Hippocampal formation (tissue), 2 donors: ENCODE measurements at places on chromosomes 4 and X.

DNA sequence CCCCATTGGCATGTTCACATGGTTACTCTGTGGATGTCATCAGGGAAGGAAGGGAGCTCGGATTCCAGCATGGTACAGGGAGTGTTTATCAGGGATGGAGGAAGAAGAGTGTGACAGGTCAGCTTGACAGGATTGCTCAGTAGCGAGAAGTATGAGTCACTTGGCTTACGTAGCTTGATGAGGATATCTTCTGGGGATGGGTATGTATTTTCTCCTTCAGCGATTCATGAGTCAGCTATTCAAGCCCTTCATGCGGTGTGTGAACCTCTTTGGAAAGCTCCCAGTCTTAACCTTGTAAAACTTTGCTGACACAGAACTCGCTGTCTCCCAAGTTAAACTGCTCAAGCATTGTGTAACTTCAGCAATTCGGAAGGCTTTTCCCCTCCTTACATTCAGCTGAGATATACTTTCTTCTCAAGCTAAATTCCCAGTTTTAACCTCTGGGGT is 275.4 kb downstream of the ARHGAP10 start:
- no peak for DNase-seq

DNA sequence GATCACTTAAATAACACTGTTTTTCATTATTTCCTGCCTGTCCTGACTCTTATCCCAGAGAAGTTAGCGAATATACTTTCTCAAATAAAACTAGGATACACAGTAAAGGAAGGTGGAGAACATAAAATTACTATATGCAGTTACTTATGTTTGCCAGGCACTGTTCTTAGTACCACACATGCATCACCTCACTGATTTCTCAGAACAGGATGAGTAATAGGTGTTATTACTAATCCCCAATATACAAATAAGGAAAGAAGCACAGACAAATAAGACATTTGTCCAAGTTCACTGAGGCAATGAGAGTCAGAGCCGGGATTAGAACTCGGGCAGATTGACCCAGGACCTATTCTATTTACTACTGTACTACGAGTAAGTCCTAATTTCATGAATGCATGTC is 91.7 kb downstream of the CORIN start:
- no peak for DNase-seq

GRCh38 chrX:27680726-27681125 is 90.6 kb downstream of the DCAF8L2 start:
- no peak for DNase-seq

DNA sequence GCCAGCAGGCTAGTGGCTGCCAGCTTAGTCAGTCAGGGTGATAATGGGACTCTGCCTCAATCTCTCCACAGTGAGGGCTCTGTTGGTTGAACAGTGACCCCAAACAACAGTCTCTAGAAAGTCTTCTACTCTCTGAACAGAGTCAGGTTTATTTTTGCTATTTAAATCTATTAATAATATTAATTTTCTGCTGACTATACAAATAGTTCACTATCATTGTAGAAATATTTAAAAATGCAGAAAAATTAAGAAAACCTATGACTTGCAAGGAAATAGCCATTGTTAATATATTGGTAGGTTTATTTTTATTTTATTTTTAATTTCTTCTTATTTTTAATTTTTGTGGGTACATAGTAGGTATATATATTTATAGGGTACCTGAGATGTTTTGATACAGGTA is 67.9 kb upstream of the AADAT start:
- DNase-seq: no peak

- no peak for DNase-seq
Measured at GRCh38 chr4:7034262-7035081, 8.7 kb upstream of the TADA2B start.

DNA sequence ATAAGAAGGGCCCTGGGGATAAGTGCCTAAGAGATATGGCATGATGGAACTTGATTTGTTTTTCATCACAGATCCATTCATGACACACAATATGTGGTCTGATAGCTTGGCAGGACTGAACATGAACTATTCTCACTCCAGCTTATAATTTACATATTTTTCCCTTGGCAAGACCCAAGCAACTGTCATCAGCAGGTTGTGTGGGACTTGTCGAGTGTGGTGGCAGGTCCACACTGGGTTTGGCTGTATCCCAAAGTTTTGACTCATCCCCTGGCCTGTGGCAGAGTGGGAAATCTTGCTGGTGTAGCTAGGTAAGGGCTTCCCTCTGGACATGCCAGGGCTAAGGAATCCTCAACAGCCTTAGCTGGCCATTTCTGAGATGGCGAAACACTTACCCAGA is 81.0 kb upstream of the STIM2 start:
- DNase-seq: no peak

DNA sequence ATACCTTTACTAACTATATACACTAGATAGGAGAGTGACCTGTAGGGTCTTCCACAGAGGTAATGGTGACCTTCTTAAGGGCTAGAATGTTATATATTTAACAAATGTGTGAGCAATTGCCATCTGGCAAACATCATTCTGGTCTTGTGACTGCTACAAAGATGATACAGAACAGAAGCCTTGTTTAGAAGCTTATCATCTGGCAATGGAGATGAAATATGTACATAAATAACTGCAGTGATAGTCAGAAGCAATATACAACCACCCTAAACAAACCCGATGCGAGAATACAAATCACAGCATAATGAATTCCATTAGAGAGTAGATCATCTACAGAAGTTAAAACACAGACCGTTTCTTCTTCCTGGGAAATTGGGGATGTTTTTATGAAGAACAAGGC is 952.7 kb upstream of the SLIT2 start:
- DNase-seq: no peak

- DNase-seq: no peak
Measured at GRCh38 chr4:110483516-110483915, 7.6 kb downstream of the ENPEP start.

DNA sequence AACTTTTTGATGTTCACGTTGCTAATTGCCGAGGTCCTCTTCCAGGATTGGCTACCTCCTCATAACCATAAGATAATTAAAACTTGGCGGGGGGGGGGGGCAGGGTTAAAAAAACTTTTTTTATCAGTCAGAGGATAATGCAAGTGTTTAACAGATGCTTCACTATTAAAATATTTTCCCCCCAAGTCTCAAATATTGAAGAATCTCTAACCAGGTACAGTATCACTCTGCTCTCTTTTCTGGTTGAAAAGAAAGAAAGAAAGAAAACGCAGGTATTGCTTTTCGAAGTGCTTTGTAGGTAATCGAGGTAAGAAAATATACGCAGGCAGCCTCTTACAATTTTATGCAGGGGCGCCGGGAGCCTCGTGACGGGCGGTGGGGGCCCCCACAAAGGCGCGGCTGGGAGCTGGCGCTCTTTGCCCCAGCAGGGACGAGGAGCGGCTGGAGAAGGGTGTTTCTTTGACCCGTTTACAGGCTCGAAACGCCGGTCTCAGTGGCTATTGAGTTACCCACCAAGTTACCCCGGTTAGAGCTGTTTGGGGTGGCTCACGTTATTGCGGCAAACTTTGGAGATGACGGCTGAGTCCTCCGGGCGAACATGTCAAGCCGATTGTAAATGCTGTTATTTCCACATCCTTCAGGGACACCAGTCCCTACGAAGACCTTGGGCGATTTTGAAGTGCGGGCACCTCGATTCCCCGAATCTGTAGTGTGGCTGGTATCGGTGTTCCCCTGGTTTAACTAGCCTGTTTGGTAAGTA is 477 bp upstream of the HAND2 start:
- no peak for DNase-seq

- DNase-seq: no peak
Measured at GRCh38 chrX:69029771-69030170, 135.5 kb downstream of the PJA1 start.

DNA sequence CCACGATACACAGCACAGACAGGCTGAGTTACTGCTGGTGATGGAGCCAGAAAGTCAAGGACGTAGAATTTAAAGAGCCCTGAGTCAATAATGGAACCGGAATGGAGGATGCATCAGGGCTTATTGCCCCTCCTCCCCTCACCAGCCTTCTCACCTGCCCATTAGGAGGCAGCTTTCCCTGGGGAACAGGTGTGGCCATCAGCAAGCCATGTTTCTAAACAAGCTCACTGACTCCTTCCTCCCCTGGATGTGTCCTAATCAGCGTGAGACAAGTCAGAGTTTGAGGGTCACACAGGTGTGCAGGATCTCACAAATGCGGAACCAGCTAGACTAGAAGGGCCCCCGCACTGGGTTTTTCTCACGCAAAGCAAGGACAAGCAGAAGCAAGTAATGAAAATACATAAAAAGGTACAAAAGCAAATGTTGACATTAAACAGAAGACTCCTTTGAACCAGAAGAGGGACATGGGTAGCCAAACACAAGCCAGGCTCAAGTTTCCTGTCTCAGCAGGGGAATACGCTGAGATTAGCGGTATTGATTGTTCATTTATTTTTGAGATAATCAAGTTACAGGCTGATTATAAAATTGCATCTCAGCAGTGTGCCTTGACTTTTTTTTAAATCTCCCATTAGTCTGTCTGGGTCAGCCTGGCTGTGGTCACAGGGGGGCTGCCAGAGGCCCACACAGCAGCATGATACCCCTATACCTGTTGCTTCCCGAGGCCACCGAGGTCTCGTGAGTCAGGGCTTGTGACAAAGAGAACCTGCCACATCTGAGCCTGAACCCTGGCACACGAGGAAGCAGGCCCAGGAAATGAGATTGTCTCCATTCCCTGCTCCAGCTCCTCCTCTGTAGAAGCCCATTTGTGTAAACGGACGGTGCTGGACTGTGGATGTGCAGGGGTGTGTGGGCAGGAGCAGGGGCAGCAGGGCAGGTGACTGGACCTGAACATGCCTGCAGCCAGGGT is 37.4 kb downstream of the CCKAR start:
- DNase-seq: no peak

DNA sequence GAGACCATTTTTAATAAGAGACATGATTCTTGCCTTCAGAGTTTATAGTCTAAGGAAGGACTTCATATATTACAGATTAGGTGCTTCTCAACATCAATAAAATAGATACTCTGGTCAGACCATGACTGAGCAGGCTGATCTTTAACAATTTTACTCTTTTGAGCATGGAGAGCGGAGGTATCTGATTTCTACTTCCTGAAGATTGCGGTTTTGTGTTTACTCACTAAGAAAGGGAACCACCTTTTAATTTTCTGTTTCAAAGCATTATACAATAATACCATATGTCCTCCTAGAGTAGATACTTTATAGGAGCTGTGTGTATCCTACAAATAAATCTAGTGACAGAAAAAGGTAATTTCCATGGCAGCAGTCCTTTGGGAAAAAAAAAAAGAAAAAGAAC is 12.5 kb downstream of the MORC4 start:
- no peak for DNase-seq

DNA sequence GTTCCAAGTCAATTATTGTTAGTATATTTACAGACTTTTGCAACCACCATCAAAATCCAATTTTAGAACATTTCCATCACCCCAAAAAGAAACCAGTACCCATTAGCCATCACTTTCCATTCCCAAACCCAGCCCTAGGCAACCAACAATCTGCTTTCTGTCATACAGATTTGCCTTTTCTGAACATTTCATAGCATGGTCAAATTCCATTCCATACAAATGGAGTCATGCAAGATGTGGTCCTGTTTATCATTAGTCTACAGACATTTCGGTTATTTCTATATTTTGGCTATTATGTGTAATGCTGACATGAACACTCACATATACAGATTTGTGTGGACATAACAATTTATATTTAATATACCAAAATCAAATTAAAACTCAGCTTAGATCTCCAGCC is 508.7 kb downstream of the ZNF674 start:
- no peak for DNase-seq

DNA sequence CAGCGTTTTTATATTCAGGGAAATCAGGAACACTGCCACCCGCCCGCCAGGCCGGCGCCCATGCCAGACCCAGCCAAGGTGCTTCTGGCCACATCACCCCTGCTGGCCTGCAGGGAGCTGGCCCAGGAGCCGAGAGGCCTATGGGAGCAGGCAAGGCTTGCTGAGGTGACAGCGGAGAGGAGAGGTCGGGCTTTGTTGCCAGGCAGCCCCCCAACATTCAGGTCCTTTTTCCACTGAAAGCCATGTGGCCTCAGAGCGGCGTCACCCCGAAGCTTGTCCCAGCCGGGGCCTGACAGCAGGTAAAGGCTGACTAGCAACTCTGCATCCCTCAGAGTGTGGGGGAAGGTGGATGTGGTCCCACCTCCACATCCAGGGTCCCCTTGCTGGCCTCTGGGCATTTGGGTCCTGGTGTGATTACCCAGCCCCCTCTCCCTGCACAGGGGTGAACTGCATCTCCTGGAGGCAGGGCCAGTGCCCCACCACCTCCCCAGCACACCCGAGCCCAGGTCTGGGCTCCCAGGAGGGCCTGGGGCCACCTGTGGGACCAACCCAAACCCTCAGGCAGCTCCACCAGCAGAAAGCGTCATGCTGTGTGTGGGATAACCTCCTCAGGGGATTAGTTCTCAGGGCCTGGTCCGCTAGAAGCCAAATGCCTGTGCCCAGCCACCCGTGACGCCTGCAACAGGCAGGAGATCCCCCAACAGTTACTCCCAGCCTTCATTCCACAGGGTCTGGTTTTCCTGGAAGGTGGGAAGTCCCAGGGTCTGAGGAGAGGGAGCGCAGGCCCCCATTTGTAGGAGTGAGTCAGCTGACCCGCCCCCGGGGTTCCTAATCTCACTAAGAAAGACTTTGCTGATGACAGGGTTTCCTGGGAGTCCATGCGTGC is at the start of gene PDE6B:
Gene PDE6B (plus strand): TSS at position 869 of the 886 bp plus-strand sequence. CDS start 54 bp downstream, outside the sequence.
- DNase-seq: no peak

GRCh38 chr4:188113156-188113555 is 3.8 kb upstream of the TRIML2 start:
- no peak for DNase-seq

GRCh38 chr4:41815473-41815872 is 66.9 kb upstream of the PHOX2B start:
- DNase-seq: no peak

GRCh38 chrX:70168238-70169188 is 8.8 kb upstream of the DGAT2L6 start:
- peak; percentile 28 for DNase-seq

- no peak for DNase-seq
Measured at GRCh38 chr4:140057701-140058100, 96.3 kb downstream of the MAML3 start.

DNA sequence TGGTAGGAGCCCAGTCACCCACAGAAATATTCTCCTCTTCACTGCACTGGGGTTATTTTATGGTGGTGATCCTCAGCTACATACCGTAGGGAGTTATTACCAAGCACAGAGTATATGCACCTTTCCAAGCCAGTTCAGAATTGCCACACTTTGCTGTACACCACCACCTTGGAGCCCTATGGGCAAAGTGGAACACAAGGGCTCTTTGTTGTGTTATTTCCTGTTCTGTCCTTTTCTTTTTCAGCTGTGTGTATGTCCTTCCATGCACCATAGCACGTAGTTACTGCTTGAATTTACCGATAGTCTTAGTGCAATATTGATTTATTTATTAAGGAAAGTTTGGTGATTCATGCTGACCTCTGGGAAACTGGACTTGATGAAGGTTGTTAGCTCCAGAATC is 8.3 kb downstream of the RNF128 start:
- no peak for DNase-seq

- DNase-seq: no peak
Measured at GRCh38 chr4:6834867-6835266, 52.3 kb downstream of the KIAA0232 start.
